ENCODE measurements at places on chromosomes 1 and 21.
A peak's percentile ranks its signal among the peaks of the same experiment; 100 is the strongest.

DNA sequence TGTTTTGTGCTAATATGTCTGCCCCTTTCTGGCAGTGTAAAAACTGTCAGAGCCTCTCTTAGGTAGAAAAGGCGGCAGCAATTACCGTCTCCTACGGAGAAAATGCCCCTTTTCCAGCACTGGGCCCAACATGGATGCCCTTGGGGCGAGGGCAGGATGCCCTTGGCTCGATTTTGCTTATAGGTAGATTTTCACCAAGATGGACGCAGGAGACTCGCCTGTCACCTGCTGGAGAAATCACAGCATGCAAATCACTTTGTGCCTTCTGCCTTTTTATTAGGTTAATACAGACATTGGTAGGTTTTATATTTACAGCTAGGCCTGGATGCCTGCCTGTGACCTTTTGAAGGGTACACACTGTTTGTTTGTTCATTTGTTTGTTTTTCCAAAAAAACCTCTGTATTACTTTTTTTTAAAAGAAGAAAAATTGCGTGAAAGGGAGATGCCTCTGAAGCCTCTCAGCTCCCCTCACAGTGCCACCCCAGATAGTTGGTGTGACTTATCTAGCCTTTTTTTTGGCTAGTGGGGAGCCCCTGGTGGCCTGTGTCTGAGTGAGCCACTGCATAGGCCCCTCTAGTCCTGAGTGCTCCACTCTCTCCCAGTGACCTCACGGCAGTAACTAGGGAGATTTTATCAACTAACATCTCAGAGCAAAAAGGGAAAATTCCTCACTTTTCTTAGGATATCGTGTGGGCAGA is 2.5 kb downstream of the ATP1B1 start:
- peak; percentile 61 for DNase-seq

DNA sequence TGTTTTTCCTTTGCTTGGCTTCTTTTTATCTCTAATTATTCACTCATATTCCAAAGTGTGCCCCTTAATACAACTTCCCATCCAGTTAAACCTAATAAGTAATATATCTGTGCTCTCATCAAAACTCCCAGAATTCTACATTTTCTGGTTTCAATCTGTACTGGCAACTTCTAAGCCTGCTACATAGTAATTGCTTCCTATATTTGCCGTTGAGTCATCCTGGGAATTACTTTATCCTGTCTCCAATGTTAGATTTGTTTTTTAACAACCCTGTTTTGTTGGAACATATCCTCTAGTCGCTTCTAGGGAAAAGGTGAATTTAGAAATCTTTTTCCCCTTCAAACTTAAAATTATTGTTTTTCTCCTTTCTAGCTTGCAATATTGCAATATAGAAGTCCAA is 620.5 kb upstream of the PKN2 start:
- no peak for DNase-seq

DNA sequence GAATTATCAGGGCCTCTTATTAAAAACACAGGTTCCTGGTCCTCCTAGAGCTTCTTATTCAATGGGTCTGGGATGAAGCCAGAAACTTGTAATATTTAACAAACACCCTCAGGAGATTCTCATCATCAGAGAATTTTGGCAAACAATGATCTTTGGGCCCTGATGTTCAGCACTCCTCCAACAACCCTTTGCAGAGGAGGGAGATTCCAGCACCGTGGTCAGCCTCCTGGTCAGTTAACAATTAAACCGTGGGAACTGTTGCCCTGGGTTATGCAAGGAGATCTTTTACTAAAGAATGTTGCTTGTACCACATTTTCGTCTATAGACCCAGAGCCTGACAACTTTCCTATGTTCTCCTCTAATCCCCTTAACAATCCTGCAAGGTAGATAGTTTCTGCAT is 294.4 kb downstream of the PLPP3 start:
- DNase-seq = no peak

DNA sequence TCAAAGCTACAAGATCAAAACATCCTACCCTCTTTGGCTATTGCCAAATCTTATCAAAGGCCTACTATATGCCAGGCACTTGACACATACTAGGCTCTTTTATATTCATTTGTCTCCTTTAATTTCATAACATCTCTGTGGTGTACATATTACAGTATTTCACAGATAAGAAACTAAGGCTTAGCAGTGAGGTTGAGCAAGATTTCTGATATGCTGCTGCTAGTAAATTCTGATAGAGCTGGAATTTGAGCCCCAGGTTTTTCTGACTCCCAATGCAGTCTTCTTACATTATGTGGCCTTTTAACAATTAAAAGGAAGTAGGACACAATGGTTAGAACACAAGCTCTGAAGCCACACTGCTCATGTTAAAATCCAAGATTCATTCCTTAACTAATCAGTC is 16.8 kb downstream of the CCDC185 start:
- no peak for DNase-seq

- DNase-seq = no peak
These were observed 266.8 kb downstream of the NPHP4 start for GRCh38 chr1:5725406-5725805.
